ENCODE measurements at places on chromosomes 13 and 19. TPM values are rescaled to one million over a fixed set of nuclear protein-coding genes. Genes with fewer than 3 reads are reported as not detected.
A peak's percentile ranks its signal among the peaks of the same experiment; 100 is the strongest.

The EXOSC5 gene
- total RNA-seq = 13.0 TPM

GRCh38 chr13:25302121-25302520 lies 696 bp downstream of the NUP58 start:
- no peak for DNase-seq

The LILRB2 gene
- 1.5 TPM for total RNA-seq

DNA sequence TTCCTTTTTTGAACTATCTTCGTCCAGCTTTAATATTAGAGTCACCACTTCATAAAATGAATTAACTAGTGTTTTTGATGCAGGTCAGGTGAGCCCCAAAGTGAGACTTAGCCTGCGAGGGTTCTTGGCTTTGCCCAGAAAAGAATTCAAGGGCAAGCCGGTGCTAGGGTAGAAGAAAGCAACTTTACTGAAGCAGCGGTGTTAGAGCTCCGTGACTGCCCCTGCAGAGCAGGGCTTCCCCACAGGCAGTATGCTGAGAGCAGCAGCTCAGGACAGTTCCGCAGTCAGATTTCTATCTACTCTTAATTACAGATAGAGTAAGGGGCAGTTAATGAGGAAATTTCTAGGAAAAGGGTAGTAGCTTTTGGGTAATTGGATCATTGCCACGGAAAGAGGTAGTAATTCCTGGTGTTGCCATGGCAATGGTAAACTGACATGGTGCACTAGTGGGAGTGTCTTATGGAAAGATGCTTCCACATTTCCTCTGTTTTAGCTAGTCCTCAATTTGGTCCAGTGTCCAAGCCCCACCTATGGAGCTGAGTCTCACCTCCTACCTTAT lies 432.2 kb upstream of the ZNF507 start:
- DNase-seq = no peak

DNA sequence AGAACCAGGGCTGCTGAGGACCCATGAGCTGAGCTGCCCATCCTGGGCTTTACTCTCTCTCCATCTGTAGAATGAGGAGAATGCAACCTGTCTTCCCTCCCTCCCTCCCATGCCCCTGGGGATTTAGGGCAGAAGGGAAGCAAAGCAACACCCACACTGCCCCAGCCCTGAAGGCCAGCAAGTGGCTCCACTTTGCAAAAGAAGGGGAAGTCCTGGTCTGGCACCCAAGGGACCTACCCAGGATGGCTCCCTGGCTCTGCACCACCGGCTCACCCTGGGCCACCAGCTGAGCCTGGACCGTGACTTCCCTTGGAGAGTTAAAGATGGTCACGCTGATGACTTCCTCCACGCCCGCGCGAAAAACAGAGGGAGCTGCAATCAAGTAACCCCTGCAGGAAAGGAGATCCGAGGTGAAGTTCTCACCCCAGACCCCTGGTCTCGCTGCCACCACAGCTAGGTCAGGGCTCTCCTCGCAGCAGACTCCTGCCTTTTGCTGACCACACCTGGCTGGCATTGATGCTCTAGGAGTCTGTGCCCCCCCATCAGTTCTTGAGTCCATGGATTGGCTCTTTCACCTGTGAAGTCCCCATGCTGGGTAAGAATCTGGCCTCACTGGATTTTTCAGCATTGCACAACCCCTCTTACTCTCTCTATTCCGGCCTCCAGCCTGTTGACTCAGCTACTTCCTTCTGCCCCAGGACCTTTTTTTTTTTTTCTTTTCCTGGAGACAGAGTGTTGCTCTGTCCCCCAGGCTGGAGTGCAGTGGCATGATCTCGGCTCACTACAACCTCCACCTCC lies 4.6 kb downstream of the CPAMD8 start:
- no peak for DNase-seq

The TMPRSS9 gene
- not detected for total RNA-seq

GRCh38 chr13:75365724-75366173 lies 116.2 kb downstream of the TBC1D4 start:
- DNase-seq = no peak

The SPATA13 gene
- 101 TPM for total RNA-seq

The CEACAM20 gene
- not detected for total RNA-seq

The SCAF1 gene
- 36.3 TPM for total RNA-seq

The SLC25A30 gene
- 15.2 TPM for total RNA-seq

DNA sequence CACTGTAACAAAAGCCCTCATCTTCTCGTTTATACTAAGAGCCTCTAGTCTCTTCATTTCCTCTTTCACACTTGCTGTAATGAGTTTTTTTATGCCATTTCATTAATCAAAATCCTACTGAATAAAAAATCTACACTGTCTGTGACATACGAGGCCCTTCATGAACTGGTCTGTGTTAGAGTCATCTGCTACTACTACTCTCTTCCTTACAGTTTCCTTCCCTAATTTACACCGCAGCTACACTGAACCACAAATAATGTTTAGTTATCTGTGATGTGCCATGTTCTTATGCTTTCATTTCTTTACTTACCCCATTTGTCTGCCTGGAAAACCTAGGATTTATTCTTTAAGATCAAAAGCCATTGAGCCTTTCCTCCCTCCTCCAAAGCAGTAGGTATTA lies 16.0 kb downstream of the UFM1 start:
- DNase-seq = no peak

The ZNF470 gene
- 1.4 TPM for total RNA-seq

DNA sequence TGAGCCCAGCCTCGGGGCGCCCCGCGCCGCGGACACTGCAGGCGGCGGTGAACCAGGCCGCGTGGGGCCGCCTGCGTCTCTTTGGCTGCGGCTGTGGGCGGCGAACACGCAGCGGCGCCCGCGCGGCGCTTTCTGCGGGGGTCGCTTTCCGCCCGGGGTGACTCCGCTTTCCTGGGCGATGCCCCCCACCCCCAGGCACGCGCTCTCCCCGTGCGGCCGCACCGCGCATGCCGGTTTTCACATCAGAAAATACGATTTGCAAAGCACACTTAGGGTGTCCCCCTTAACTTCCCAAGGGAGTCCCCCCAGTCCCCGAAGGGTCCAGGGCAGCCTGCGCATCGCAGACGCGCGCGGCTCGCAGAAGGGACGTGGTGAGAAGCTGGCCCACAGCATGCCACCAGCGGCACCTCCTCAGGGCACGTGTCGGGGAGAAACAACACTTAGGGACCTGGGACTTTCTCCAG lies 5.3 kb downstream of the F7 start:
- peak; percentile 11 for DNase-seq
